ENCODE measurements at places on chromosomes 1 and 21.

- DNase-seq, result no peak
These were observed 189.4 kb downstream of the DAB1 start for GRCh38 chr1:57234459-57234858.

DNA sequence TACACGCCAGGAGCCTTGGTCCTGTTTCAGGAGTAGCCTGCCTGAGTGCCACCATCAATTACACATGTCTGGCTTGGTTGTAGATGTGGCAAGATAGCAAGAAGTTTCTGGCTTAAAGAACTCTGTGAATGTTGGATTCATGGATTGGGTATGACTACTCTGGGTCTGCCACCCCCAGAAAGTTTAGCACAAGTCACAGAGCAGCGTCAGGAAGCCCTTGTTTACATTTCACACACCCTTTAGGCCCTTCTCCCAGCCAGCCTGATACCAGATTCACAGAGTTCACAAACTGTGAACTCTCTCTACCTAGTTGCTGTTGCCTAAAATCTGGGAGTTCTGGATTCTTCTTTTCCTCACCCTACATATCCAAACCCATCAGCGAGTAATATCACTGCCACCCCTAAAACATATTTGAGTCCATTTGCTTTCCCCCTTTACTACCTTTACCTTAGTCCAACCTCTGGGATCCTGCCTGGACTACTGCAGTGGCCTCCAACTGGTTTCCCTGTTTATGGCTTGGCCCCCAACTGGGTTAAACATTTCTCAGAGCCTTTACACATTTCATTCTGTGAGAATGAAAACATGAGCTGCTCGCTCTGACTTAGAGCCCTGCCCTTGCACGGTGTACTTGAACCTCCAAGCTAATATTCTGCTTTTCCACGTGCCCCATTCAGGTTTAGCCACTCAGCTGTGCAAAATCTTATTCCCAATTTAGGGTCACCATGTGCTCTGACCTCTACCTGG lies 4.1 kb upstream of the CCDC24 start:
- no peak for DNase-seq

DNA sequence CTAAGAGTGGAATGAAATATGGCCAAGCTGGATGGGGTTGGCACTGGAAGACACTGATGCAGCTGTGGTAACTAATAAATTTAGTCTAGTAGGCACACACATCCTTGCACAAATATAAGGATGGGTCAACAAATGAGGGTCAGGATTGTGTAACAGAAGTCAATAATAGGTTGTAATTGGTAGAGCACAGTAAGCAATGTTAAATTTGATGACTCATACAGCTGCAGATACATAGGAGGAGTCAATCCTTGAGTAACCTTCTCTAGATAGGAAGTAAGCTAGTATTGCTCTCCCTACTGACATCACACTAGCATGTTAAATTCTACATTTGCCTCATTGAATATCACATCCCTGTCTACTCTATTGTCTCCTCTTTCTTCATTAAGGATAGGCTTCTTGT lies 332.1 kb downstream of the PTPRC start:
- DNase-seq, result no peak

GRCh38 chr21:35382696-35383095 lies 333.6 kb upstream of the RUNX1 start:
- DNase-seq, result no peak

DNA sequence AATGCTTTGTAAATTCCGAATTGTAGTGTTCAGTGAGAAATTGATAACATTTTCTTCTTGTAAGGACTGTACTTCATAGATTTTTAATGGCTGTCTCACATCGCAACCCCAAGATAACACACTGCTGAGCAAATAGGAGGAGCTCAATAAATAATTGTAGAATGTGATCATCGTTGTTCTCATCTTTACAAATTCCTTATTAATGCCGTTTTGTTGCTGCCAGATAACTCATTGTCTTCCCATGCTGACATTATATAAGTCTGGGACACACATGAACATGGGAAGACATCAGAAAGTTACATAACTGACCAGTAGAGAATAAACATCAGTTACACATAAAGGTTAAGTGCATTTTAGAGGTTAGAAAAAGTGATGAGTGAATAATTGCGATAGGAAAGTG lies 46.4 kb upstream of the TSPAN2 start:
- DNase-seq, result no peak

GRCh38 chr1:42181687-42182086 lies 17.1 kb upstream of the GUCA2A start:
- DNase-seq, result no peak

DNA sequence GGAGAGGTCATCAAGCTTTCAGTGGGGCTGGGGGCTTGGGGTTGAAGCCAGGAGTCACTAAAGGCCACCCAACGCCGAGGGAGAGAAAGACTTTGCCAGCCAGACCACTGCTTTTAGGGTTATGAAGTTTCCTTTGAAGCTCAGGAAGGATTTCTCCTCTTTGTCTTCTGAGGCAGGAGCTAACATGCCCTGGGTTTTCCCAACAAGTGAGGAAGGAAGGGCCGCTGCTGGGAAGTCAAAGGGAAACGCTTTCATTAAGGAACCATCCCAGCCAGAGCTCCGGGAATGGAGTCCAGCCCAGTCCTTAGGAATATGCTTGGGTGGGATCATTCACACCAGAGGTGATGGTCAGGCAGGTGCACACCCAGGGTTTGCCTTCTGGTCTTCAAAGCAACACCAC lies 436.9 kb downstream of the PRDM2 start:
- DNase-seq, result no peak

DNA sequence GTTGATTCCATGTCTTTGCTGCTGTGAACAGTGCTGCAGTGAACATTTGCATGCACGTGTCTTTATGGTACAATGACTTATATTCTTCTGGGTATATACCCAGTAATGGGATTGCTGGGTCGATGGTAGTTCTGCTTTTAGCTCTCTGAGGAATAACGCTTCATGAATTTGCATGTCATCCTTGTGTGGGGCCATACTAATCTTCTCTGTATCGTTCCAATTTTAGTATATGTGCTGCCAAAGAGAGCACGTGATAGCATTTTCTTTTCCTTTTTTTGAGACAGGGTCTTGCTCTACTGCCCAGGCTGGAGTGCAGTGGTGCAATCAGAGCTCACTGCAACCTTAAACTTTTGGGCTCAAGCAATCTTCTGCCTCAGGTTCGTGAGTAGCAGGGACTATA lies 24.9 kb upstream of the MAP1LC3C start:
- DNase-seq, result no peak

DNA sequence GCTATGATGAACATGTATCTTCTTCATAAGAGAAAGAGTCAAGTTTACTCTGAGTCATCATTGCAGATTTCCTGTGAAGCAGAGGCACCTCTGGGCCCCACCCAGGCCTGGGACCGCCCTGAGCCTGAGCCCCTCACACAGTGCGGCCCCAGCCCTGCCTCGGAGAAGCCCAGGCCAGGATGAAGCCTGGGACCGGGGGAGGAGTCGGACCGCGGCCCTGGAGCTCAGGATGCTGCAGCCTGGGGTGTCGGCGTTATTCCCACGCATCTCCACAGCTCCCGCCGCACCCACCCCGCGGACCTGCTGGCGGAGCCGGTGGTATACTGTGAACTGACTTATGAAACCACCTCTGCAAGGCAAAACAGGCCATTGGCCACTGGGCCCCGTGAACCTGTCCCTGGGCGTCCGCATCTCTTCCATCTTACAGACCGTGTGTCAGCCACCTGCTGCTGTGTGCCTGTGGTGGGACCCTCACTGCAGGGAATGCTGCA lies 2.4 kb upstream of the COL6A1 start:
- no peak for DNase-seq

GRCh38 chr1:234543442-234544086 lies 64.6 kb upstream of the TARBP1 start:
- DNase-seq, result no peak

All from CD4-positive, alpha-beta T cell treated with Interleukin-17A for 1 hour (primary cell).